Thoracic aorta (tissue), 2 donors: ENCODE measurements at places on chromosomes 2 and 18.

- no peak overlapping the region for H3K4me3 ChIP-seq
- H3K36me3 ChIP-seq = no peaks in the 10 kb centered on the region
- H3K27ac ChIP-seq = no peak overlapping the region
- no peak for DNase-seq
- no peaks in the 10 kb centered on the region for H3K27me3 ChIP-seq
Measured at GRCh38 chr2:14552818-14553217, 79.7 kb upstream of the LRATD1 start.

DNA sequence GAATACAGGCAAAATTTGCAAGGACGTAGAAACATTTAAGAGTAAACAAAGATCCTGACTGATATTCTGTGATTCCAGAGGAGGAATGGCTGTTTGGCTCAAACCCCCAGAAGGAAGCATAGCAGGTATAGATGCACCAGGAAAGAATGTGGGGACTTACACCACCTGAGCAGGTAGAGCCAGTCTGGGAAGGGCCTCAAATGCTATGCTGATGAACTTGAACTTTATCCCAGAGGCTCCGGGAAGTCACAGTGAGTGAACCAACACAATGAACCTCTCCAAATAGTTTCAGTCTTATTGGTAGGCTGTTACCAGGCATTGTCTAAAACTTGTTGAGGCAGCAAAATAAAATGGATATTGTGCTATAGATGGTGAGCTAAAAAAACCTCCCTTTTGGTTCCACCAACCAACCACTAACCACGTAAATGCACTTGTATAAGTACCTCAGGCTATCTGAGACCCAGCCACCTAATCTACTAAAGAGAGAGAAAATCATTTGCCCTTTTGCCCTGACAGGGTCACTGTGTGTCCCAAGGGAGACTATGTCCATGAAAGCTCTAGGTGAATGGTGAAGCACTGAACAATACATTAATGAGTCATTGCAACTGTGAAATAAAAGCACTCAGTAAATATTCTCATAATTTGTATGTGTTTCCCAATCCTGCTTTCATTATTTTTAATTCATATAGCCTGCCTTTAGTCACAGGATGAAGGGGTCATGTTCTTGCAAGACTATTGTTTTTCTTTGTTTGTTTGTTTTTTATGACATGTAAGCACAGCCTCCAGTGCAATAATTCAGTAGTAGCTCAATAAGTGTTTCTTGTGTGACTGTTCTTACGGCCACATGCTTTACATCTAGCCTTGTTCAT is 911.6 kb downstream of the EPHA4 start:
- no peak overlapping the region for H3K4me3 ChIP-seq
- no peaks in the 10 kb centered on the region for H3K4me1 ChIP-seq
- H3K36me3 ChIP-seq = no peaks in the 10 kb centered on the region
- DNase-seq = no peak

DNA sequence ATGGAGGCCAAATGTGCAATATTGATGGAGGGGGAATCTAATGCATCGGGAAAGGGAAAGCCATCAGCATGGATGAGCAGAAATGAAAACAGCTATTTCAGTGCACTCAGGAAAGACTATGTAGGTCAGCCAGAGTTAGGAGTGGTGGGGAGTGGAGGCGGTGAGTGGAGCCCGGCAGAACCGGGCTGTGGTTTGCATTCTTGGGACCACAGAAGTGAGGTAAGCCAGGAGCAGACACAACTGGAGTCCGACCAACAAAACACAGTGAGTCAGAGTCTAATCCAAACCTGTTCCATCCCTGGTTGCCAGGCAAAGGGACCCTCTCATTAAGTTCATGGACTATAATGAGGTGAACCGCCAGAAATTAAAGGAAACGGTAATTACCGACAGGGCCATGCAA is 61.1 kb upstream of the RAB12 start:
- H3K27ac ChIP-seq = no peak overlapping the region
- no peaks in the 10 kb centered on the region for H3K36me3 ChIP-seq
- no peak overlapping the region for H3K4me3 ChIP-seq
- no peaks in the 10 kb centered on the region for H3K4me1 ChIP-seq

- DNase-seq = no peak
- H3K27me3 ChIP-seq = no peaks in the 10 kb centered on the region
- H3K36me3 ChIP-seq = no peaks in the 10 kb centered on the region
- H3K4me1 ChIP-seq = no peaks in the 10 kb centered on the region
- H3K27ac ChIP-seq = no peak overlapping the region
- H3K4me3 ChIP-seq = no peak overlapping the region
Measured at GRCh38 chr18:446941-447560, 53.5 kb downstream of the COLEC12 start.

- no peak for DNase-seq
- peaks cover 25% of the 10 kb centered on the region for H3K4me1 ChIP-seq
- peaks cover 37% of the 10 kb centered on the region for H3K36me3 ChIP-seq
Measured at GRCh38 chr2:169806586-169806985, 7.9 kb downstream of the SSB start.

- H3K27me3 ChIP-seq = no peaks in the 10 kb centered on the region
- no peak overlapping the region for H3K27ac ChIP-seq
- H3K4me3 ChIP-seq = peak overlapping the region; percentile 16
- DNase-seq = no peak
- peaks cover 29% of the 10 kb centered on the region for H3K4me1 ChIP-seq
- no peaks in the 10 kb centered on the region for H3K36me3 ChIP-seq
Measured at GRCh38 chr2:236631281-236631855, 61.7 kb downstream of the ACKR3 start.

- H3K4me3 ChIP-seq = no peak overlapping the region
- H3K27ac ChIP-seq = no peak overlapping the region
- no peaks in the 10 kb centered on the region for H3K27me3 ChIP-seq
- no peak for DNase-seq
- peaks cover 18% of the 10 kb centered on the region for H3K4me1 ChIP-seq
Measured at GRCh38 chr2:45117383-45117782, 108.1 kb upstream of the SIX2 start.

GRCh38 chr2:241126771-241127202 is 22.5 kb downstream of the PASK start:
- no peak overlapping the region for H3K27ac ChIP-seq
- H3K4me1 ChIP-seq = no peaks in the 10 kb centered on the region
- no peaks in the 10 kb centered on the region for H3K36me3 ChIP-seq
- H3K27me3 ChIP-seq = no peaks in the 10 kb centered on the region

DNA sequence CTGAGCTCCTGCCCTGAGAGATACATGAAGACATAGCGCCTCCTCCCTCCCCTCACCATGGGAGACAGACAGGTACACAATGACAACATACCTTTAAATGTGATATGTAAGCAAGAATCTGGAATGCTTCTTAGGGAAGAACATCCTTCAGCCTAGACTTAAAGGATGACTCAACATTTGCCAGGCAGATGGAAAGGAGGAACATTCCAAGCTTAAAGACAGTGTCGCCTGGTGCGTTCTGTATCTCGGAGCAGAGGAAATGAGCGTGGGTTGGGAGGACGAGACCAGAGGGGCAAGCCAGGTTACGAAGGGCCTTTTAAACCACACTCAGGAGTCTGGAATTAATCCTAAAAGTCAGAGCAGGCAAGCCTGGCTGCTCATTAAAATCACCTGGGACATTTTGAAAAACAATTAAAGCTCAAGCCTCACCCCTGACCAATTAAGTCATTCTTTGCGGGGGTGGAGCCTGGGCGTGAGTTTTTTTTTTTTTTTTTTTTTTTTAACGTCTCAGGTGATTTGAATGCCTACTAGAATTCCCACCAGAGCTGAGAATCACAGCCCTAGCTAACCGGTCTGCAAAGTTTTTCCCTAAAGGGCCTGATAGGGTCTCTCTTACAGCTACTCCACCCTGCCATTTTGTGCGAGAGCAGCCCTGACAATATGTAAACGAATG is 131.2 kb upstream of the SEC11C start:
- H3K27ac ChIP-seq = no peak overlapping the region
- H3K36me3 ChIP-seq = no peaks in the 10 kb centered on the region
- DNase-seq = no peak
- H3K4me3 ChIP-seq = no peak overlapping the region
- no peaks in the 10 kb centered on the region for H3K27me3 ChIP-seq
- H3K4me1 ChIP-seq = peaks cover 14% of the 10 kb centered on the region

- H3K4me3 ChIP-seq = no peak overlapping the region
- DNase-seq = no peak
- no peaks in the 10 kb centered on the region for H3K36me3 ChIP-seq
Measured at GRCh38 chr2:18649502-18650135, 60.2 kb upstream of the NT5C1B start.

- H3K4me1 ChIP-seq = peaks cover 28% of the 10 kb centered on the region
- no peak for DNase-seq
- H3K36me3 ChIP-seq = no peaks in the 10 kb centered on the region
- H3K4me3 ChIP-seq = peak overlapping the region; percentile 59
- H3K27me3 ChIP-seq = no peaks in the 10 kb centered on the region
Measured at GRCh38 chr2:179049203-179049545, 763 bp downstream of the CCDC141 start.

DNA sequence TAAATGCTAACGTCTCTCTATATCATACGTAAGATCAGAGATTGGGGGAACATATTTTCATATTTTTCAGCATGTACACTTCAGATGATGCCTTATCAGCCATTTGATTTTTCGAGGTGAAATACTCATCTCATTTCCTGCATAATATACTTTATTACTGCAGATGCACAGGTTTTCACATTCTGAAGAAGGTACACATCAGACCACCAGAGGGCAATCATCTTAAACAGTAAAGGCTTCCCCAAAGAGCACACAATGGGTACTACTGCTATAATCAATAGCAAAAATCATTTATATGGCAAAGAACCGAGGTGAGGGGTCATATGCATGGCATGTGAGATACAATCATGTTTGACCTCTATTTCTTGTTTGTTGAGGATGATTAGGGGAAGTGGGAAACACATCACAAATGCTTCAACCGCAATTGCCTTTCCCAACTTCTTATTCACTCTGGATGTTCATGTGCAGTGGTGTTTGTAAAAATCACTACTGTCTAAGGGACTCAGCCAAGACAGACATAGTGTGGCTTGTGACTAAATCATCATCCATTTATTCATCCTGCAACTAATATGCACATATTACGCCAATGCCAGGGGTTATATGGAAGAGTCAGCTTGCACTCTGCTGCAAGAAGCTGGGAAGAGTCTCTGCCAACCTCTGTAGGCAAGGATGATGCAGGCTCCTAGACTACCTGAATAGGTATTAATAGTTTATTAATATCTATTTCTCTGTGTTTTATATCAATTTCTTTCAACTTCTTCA is 118.7 kb downstream of the EPB41L3 start:
- no peaks in the 10 kb centered on the region for H3K36me3 ChIP-seq
- H3K4me3 ChIP-seq = no peak overlapping the region
- DNase-seq = no peak
- H3K27ac ChIP-seq = no peak overlapping the region
- no peaks in the 10 kb centered on the region for H3K27me3 ChIP-seq

DNA sequence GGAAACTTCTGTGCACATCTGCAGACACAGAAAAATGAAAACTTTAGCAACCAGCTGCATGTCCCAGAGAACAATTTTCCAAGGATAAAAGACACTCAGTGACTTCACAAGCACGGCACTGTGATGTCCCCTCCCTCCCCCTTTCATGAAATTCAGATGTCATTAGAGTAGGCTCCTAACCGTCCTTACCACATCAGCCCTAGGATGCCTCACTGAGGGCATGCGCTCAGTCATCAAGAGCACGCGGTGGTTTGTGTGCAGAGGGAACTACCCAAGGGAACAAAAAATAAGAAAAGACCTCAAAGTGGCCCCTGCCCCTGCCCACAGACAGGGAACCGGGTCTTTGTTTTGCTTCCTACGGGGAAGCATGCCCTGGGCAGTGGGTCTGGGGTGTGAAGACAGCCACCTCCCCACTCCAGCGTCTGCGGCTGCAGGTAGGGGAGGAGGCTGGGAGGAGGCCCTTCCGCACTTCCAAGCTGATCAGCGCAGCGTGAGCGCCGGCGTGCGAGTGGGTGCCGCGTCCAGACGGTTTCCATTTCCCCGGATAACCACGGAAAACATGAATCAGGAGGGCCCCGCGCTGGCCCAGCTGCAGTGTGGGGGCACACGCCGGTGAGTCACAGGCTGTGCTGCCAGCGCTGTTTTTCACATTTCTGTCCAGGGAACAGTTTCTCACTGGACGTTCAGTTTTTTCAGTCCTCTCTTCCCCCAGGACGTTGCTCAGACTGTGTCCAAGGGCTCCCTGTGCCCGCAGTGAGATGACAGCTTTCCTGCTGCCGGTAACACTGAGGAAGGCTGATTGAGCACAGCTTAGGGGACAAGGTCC is 70.6 kb downstream of the COPS8 start:
- peaks cover 5% of the 10 kb centered on the region for H3K4me1 ChIP-seq
- DNase-seq = peak; percentile 47
- H3K36me3 ChIP-seq = no peaks in the 10 kb centered on the region
- H3K27me3 ChIP-seq = no peaks in the 10 kb centered on the region

DNA sequence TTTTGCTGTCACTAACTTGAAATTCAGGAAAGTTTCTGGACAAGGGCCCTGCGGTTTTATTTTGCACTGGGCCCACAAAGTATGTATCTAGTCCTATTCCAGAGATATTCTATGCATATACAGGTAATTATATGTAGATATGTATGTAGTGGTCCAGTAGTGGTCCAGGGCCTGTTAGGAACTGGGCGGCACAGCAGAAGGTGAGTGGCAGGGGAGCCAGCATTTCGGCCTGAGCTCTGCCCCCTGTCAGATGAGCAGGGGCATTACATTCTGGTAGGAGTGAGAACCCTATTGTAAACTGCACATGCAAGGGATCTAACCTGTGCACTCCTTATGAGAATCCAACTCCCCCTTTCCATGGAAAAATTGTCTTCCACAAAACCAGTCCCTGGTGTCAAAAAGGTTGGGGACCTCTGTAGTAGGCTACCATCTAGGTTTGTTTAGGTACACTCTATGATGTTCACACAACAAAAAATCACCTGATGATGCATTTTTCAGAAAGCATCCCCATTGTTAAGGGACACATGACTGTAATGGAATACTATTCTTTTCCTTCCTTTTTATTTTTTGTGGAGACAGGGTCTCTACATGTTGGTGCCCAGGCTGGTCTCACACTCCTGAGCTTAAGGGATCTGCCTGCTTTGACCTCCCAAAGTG is 2.8 kb upstream of the PPP4R3B start:
- H3K4me3 ChIP-seq = no peak overlapping the region
- no peak for DNase-seq
- peaks cover 52% of the 10 kb centered on the region for H3K4me1 ChIP-seq
- H3K27ac ChIP-seq = no peak overlapping the region
- H3K36me3 ChIP-seq = no peaks in the 10 kb centered on the region

GRCh38 chr2:144162652-144163051 is 357.3 kb downstream of the ZEB2 start:
- no peak for DNase-seq
- H3K36me3 ChIP-seq = no peaks in the 10 kb centered on the region
- H3K27ac ChIP-seq = no peak overlapping the region
- no peaks in the 10 kb centered on the region for H3K4me1 ChIP-seq
